ENCODE measurements at places on chromosomes 12 and 14.

DNA sequence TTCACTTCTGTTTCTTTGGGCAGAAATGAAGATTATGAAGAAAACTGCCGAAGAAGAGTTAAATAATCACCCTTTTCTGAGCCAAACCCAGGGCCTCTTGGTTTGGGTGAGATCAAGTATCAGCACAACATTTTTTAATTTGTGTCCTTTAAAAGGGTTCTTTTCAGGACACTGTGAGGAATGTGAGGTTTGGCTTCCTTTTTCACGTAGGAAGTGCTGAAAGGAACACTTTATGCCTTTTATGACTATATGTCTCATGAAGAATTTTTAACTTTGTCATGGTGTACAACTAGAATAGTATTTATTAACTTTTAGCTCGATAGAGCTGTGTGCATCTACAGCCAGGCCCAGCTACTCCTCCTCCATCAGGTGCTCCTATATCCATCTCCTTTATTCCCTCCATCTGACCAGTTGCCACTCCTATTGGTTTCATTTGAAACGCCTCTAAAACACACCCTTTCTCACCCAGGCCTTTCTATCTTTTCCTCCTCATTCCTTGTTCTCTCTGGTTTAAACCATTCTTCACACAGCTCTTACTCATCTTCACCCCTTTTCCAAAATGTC lies 103.6 kb upstream of the LRIG3 start:
- DNase-seq: no peak

- DNase-seq: no peak
Measured at GRCh38 chr12:112325622-112326207, 56.5 kb downstream of the HECTD4 start.

GRCh38 chr14:78519863-78520262 lies 349.7 kb downstream of the NRXN3 start:
- DNase-seq: no peak

- no peak for DNase-seq
Measured at GRCh38 chr14:96176275-96176674, 28.4 kb upstream of the BDKRB2 start.

DNA sequence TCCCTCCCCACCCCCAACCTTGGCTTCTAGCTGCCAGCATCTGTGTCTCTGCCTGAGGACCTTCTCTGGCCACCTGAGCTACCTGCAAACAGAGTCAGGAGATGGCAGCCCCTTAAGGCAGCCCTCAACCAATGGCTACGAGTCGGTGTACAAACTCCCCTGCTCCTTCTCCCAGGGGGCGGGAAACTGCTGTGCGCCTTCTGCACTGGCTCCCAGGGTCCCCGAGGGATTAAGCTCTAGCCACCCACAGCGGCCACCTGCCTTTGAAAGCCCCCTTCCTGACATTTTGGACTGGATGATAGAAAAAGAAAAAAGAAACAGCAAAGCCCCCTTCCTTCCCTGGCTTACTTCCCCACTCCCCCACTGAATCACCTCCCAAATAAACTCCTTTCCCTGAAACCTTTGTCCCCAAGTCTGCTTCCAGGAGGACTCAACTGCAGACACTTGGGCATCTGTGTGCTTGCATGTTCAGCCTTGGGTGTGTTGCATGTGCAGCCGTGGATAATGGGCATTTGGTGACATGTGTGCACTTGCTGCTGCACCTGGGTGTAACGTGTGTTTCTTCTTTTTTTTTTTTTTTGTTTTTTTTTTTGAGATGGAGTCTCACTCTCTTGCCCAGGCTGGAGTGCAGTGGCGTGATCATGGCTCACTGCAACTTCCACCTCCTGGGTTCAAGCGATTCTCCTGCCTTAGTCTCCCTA lies 6.0 kb downstream of the SDS start:
- DNase-seq: no peak

DNA sequence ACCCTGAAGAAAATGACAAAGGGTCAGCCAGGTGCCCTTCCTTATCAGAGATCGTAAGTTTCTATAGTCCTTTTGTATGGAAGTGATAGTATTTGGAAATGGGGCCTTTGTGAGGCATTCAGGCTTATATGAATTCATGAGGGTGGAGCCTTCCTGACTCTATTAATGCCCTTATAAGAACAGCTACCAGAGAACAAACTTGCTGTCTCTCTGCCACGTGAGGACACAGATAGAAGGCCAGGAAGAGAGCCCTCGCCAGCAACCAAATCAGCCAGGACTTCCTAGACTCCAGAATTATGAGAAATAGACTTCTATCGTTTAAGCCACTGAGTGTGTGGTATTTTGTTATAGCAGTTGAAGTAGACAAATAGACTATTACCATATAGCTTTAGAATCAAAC lies 36.7 kb downstream of the TRMT5 start:
- DNase-seq: no peak

- DNase-seq: no peak
Measured at GRCh38 chr14:80792771-80793170, 148.8 kb downstream of the CEP128 start.

DNA sequence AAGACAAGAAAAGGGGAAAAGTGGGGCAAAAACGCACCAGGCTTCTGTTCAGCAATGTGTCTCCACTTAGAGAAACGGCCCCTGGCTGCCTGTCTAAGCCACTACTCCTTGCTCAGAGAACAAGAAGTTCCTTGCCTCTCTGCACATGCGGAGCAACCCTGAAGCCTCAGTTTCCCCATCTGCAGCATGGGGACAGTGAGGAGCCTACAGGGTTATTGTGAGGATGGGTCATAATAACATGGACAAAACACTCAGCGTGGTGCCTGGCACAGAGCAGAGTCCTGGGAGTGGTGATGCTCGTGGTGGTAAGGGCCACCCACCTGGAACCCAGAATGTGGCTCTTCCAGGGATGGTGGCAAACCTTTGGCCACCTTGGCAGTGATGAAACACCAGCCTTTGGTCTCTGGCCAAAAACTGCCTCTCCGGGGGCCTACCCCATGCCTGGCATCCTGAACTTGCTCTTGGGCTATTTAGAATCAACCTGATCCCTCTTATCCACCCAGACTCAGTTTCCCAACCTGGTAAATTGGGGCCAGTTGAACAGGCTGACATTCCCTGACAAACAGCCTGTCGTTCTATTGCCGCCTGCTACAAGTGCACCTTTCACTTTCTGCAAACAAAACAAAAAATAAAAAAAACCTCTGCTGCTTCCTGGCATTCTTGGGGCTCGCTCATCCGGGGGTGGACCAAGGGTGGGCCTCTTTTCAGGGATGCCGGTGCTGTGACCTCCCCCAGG lies 56.5 kb upstream of the DLK1 start:
- no peak for DNase-seq

DNA sequence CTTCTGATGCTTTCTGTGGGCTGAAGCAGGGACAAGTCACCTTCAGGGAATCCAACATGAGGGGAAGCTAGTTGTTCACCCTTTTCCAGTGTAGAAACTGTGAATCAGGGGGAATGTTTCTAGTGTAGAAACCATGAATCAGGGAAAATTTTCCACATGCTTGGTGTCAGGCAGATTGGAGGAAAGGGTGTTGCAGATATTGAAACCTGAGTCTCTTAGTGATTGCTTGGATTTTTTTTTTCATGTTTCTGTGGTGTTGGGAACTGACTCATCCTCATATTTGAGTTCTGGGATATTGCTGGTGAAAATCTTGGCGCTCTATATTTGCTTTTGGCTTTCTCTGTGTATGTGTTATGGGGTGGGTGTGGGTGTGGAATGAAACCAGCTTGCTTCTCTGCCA lies 144.5 kb upstream of the FBXO33 start:
- no peak for DNase-seq

DNA sequence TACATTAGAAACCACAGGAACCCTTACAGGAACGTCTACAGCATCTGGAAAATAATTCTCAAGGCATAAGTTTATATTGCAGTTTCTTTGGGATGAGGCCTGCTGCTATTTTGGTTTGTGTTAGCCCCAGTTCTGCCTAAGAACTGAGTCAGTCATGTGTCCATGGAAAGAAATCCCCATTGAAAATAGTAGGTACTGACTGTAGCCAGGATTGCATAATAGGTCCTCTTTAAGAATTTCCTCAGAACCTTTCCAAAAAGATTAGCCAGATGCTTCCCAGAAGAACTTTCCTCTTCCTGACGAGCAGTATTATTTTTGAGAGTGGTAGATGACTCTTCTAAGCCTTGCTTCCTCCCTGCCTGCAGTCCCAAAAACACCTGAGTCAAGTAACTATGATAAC lies 52.6 kb downstream of the RASSF8 start:
- no peak for DNase-seq

- DNase-seq: no peak
Measured at GRCh38 chr14:96217376-96217913, 12.8 kb downstream of the BDKRB2 start.

GRCh38 chr14:28102001-28102400 lies 664.6 kb upstream of the FOXG1 start:
- DNase-seq: no peak

DNA sequence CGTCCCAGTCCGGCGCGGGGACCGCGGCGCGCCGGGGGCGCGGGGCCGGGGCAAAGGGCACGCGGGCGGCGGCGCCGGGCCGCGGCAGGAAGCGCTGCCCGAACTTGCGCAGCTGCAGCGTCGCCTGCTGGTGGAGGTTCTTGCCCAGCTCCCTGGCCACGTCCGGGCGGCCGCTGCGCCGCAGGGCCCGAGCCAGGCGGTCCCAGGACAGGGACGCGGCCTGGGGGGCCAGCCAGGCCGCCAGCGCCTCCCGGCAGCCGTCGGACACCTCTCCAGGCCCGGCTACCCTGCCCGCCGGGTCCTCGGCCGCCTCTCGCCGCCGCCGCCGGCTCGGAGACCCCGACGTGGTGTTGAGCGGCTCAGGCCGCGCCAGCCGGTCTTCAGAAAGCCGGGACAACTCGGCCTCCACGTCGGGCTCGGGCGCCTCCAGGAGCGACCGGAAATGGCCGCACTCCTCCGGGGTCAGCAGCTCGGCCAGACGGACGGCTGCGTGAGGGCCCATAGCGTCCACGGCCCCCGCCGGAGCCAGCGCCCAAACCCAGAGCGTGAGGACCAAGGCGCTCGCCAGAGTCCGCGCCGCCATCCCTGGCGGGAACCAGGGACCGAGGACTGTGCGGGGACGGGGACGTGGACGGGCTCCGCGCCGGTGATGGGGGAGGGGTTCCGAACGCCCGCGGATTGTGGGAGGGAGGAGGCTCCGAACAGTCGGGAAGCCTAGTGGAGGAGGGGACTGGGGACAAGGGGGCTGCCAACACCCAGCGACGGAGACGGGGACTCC lies 34.0 kb downstream of the FIGNL2 start:
- peak; percentile 56 for DNase-seq

DNA sequence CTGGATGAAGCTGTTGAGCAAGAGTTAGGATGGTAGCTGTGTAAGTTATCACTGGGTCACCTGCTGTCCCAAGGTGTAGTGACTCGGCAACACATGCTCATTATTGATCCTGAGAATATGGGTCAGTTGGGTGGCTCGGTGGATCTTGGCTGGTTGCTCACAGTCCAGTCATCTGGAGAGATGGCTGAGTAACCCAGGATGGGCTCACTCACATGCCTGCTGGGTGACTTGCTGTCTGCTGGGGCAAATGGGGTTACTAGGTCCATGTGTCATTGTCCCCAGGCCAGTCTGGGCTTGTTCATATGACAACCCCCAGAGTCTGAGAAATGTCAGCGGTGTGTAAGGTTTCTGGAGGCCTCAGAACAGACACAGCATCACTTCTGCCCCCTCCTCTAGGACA lies 69.5 kb downstream of the SLC15A4 start:
- no peak for DNase-seq

- DNase-seq: peak; percentile 36
Measured at GRCh38 chr12:94145191-94145983, 3.0 kb upstream of the PLXNC1 start.

- DNase-seq: peak; percentile 62
Measured at GRCh38 chr12:93569656-93570551, 2.6 kb upstream of the SOCS2 start.

DNA sequence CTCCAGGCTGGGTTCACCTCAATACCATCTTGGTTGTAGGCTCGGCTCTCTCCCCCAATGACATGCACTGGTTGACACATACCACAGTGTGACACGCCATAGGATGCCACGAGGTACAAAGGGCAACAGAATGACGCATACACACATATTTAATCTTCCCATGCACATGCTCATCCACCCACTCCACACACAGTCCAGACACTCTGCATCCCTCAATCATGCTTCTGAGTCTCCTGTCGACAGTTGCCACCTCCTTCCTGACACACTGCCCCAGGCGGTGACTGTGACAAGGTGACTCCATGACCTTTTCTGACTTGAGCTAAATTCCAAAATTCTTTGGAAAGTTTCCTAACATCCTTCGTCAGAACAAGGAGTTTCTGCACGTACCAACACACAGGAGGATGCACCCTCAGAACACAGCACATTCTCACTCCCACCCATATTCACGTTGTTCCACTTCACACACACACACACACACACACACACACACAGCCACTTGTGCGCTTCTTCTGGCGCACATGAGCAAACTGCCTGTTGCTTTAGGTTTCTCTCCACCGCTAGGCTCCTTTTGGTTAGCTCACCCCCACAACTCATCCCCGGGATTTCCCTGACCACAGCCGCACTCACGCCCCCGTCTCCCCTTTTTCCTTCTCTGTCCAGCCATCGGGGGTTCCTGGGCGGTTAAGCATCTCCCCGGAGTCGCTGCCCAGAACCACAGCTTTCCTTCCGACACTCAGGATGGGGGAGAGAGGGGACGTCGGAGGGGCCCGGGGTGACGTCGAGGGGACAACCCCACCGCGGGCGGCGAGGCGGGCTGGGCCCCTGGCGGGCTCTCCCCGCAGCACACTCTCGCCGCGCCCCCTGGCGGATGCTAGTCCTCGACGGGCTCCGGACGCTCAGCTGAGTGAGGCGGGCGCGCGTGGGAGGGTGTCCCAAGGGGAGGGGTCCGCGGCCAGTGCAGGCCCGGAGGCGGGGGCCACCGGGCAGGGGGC lies 536 bp upstream of the WNT1 start:
- DNase-seq: peak; percentile 65

- DNase-seq: no peak
Measured at GRCh38 chr14:105051182-105052109, 13.8 kb downstream of the GPR132 start.

DNA sequence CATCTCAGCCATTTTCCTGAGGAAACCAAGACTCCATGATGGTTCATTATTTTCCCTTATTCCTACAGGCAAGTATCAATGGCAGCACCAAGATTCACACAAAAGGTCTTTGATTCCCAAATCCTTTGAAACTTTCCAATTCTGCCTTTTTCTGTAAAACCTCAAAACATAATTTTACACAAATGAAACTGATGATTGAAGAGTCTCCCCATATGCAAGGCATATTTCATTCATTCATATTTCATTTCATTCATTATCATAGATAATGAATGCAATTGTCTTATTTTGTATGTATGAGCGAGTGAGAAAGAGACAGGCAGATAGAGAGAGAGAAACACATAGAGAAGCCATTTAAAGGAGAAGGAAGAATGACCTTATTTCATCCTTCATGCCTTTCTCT lies 172.8 kb downstream of the BTG1 start:
- DNase-seq: no peak

GRCh38 chr12:57718641-57719528 lies 19.7 kb downstream of the AGAP2 start:
- no peak for DNase-seq

GRCh38 chr12:125528281-125528680 lies 463.0 kb downstream of the AACS start:
- DNase-seq: no peak

Measured in T-helper 1 cell (primary cell).